ENCODE measurements at places on chromosomes 13 and 19.

GRCh38 chr13:49859560-49859959, 67.1 kb upstream of the KPNA3 start:
- no peak for DNase-seq

GRCh38 chr13:33863188-33863789, 45.3 kb downstream of the RFC3 start:
- DNase-seq, result no peak

DNA sequence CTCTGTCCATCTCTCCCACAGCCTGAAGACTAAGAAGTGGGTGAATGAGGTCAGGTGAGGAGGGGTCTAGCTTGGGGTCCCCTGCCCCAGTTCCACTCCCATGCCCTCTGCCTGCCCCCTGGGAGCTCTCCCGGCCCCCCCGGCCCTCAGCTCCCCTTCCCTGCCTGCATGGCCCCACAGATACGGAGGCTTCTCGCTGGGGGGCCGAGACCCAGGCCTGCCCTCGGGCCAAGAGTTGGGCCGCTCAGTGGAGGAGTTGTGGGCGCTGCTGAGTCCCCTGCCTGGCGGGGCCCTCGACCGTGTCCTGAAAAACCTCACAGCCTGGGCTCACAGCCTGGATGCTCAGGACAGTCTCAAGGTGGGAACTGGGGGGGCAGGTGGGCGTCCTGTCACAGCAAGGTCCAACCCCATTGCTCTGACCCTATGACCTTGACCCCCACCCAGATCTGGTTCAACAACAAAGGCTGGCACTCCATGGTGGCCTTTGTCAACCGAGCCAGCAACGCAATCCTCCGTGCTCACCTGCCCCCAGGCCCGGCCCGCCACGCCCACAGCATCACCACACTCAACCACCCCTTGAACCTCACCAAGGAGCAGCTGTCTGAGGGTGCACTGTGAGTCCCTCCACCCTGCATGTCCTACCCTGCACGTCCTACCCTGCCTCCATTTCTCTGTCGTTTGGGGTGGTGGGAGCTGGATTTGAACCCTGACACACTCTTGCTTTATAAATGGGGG, 10.9 kb upstream of the ARHGAP45 start:
- DNase-seq, result no peak

GRCh38 chr19:6067975-6068374, 42.3 kb downstream of the RFX2 start:
- DNase-seq, result no peak

DNA sequence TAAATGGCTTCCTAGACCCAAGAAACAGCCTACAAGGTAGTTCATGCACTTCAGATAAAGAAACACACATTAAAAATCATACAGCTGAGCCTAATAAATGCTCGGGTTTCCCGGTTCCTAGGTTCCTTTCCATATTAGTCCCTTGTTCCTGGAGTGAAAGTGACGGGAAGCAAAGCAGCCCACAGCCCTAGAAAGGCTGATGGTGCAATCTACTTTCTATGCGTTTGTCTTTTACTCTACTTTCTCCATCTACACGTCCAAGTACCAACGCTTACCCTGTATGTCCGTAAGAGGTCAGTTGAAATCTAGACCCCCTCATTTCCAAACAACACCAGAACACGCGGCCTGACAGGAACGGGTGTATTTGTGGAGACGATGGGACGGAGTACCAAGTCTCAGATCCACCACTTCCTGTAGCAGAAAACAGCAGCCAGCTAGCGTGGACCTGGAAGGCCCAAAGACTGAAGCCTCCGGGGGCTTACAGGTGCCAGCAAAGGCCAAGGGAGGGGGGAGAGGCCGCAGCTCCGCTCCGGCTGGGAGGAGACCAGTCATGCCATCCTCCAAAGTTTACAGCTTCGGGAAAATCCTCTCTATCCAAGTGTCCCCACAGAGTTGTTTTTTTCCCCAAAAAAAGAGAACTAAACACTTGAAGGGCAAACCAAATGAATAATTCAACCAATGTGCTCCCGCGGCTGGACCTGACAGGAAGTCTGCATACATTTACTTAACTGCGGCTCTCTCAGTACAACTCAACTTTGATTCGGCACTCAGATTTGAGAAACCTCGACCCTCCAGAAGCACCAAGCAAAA, 34.1 kb downstream of the STK24 start:
- DNase-seq, result no peak

GRCh38 chr19:45021971-45022370, 16.9 kb upstream of the CLASRP start:
- DNase-seq, result no peak

- no peak for DNase-seq
Observed at GRCh38 chr19:38655148-38655824, 7.8 kb downstream of the ACTN4 start.

- DNase-seq, result no peak
Observed at GRCh38 chr19:1659084-1659427, 6.6 kb upstream of the TCF3 start.

DNA sequence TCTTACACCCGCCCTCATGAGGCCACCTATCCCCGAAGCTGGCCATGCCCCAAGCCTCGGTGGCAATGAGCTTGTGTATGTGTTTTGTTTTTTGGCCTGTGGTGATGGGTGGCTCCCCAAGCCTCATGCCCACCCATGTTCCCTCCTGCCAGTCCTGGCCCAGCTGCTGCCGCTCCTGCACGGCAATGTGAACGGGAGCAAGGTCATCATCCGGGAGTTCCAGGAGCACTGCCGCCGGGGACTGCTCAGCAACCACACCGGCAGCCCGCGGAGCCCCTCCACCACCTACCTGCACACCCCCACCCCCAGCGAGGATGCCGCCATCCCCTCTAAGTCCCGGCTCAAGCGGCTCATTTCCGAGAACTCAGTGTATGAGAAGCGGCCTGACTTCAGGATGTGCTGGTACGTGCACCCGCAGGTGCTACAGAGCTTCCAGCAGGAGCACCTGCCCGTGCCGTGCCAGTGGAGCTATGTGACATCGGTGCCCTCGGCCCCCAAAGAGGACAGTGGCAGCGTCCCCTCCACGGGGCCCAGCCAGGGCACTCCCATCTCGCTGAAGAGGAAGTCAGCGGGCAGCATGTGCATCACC, 24.6 kb downstream of the UBXN6 start:
- no peak for DNase-seq

DNA sequence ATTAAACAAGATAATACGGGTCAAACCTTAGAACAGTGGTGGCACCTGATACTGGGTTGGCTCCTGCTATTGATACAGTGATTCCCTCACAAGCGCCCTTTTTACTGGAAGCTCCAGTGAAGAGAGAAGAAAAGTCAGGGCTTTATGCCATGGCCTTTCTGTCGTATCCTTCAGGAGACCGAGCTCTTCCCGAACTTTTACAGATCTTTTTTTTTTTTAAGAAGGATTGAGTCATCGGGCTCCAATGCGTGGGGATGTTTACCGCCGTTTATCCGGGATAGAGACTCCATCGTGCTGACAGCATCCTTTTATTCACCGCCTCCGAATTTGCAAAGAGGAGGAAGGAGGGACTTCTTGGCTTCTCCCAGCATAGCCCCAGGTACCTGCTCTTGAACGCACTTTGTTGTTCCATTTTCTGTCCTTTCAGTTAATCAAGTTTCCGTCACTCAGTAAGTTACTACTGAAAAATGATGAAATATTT, 574 bp downstream of the ZNF227 start:
- DNase-seq, result no peak

DNA sequence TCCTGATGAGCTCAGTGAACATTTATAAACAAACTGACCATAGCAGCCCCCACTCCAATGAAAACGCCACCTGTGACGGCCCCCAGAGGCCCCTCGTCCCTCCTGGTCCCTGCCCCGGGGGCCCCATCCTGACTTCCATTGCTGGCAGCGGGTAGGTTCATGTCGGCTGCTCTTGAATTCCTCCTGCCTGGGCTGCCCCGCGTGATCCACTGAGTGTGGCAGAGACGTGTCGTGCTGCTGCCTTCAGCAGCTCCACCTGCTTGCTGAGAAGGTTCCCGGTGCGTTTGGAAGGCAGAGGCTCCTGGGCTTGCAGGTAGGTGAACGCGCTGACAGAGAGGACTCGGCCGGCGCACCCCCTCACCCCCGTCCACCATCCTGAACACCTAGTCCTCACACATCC, 11.6 kb downstream of the C2CD4C start:
- no peak for DNase-seq

DNA sequence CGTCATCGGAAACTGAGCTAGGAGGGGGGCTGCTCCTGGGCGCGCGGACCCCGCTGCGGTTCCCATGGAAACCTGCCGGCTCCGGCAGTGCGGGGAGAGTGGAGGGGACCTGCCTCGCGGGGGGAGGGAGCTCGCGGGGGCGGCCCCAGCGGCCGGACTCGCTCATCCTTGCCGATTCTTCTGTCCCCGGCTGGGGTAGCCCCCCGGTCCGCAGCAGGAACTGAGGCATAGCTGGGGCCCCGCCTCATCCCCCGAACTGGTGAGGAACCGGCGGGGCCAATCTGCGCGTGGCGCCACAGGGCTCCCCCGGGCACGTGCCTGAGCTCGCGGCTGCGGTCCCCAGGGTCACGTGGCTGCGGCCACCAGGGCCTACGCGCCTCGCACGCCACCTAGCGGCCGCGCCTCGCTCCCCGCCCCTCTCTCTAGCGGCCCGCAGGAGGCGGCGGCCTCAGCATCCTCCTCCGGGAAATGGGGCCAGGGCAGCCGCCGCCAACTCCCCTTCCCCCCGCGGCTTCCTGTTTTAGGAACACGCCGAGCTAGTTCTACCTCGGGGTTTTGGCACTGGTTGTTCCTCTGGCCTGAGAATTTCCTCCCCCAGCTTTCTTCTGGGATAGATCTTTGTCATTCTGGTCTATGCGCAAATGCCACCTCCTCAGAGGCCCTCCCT, 1.7 kb upstream of the ELAVL3 start:
- DNase-seq, result peak; percentile 86

DNA sequence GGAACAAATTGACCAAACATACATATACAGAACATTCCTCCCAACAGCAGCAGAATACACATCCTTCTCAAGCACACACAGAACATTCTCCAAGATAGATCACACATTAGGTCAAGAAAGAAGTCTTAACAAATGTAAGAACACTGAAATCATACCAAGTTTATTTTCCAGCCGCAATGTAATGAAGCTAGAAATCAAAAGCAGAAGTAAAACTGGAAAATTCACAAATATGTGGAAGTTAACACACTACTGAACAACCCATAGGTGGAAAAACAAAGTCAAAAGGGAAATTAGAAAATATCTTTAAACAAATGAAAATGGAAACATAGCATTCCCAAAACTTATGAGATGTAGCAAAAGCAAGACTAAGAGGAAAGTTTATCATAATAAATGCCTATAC, 692.6 kb downstream of the DIAPH3 start:
- no peak for DNase-seq

GRCh38 chr13:80009760-80010159, 331.2 kb downstream of the SPRY2 start:
- no peak for DNase-seq

- no peak for DNase-seq
Observed at GRCh38 chr19:1841209-1841924, 6.9 kb downstream of the REXO1 start.

DNA sequence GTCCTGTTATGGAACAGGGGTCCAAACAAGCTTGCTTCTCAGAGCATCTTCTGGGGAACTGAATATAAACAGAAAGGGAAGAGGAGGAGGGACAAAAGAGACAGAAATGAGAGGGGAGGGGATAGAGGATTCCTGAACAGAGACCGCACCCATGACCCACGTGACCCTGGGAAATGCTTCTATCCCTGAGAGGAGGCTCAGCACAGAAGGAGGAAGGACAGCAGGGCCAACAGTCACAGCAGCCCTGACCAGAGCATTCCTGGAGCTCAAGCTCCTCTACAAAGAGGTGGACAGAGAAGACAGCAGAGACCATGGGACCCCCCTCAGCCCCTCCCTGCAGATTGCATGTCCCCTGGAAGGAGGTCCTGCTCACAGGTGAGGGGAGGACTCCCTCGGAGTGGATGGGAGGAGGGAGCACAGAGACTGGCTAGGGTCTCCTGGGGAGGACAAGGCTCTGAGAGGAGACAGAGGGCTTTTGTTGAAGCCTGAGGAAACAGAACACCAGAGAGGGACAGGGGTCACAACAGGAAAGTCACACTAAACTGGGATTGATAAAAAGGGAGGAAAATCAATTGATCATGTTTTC, at the start of gene CEACAM6:
CEACAM6 (plus strand) TSS at position 203 of the 586 bp plus-strand sequence; CDS start at position 312, 109 bp downstream.
- DNase-seq, result no peak

DNA sequence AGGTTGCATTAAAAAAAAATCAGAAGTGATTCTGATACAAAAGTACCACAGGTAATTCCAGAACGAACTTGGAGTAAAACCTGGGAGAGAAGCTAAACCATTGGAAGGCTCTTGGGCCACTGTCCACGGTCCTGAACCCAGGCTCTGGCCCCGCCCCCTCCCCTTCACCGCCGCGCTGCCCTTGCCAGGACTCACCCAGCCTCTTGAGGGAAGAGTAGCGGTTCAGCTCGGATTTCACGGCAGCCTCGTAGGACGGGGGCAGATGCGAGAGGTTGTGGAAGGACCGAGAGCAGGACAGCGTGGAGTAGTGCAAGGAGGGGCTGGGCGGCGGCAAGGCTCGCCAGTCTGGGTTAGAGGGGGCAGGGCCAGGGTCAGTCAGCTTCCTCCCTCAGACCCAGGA, 5.7 kb downstream of the SHISA7 start:
- DNase-seq, result peak; percentile 30

DNA sequence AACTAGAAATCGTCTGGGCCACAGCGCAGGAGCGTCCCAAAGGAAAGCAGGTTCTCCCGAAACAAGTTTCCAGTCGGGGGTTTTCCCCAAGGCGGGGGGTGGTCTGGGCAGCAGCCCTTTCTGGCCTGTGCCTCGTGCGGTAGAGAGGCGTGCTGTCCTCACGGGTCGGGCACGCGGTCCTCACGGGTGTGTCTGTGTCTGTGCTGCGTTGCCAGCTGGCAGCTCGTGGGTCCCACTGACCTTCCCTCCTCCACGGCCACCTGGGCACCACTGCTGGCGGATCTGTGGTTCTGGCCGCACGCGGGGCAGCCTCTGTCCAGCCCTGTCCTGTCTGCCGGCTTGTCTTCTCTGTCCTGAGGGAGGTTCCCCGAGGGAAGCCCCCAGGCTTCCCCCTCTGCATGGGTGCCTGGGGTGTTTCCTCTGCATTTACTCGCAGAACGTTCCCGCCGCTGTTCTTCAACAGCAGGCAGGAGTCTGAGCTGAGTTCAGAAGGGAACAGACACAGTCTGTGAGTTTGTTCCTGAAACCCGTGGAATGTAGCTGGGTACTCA, 98.2 kb upstream of the MCF2L start:
- DNase-seq, result no peak

DNA sequence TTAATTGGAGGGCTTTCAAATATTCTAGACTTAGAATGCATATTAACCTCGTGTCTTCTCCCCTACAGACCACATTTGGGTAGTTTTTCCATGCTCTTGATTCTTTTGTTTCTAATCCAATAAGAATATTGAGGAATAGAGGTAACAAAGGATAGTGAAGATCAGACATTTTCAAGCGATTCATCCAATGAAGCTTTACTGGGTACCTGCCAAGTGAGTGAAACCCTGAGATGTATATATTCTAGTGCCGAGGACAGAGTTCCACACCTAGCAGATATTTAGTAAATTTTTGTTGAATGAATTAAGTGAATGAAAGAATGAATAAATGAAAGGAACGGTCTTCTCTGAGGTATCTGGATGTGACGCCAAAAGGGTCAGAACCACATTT, 442 bp upstream of the RFC3 start:
- DNase-seq, result no peak

GRCh38 chr19:49823472-49823871, 5.4 kb downstream of the MED25 start:
- DNase-seq, result no peak

All from hematopoietic multipotent progenitor cell treated with erythropoietin and hydrocortisone succinate and interleukin-3 and kit ligand, for 15 days (in vitro differentiated cells).